ENCODE measurements at places on chromosomes 3 and 15.

DNA sequence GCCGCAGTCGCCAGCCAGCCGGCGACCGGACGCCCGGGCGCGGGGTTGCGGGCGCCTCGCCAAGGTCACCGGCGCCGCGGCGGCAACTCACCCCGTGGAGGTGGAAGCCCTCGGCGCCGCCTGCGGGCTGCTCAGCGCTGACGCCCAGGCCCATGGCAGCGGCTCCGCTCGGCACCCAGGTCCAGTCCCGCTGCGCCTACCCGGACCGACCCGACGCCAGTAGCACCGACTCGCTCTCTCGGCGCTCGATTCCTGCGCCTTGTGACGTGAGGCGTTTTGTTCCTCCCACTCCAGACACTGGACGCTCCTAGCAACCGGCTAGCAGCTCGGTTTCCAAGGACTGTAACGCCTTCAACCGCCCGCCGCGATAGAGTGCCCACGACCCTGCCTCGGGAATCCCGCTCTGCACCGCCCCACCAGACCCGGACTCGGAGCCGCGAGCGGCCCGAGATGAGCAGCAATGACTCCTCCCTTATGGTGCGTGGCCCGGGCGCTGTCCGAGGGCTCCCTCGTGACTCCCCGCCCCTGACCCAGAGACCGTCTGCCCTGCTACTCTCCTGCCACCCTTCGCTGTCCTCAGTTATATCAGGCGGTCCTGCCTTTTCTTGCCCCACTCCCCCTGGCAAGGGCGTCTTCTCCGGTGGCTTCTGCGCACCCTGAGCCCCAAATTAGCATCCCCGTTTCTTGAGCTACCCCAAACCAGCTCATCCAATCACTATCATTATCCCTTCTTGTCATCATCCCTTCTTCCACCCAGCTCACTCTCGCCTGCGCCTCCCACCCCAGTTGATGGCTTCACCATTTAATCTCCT lies at the start of the genes GORASP1 and TTC21A:
Gene GORASP1, minus strand, starts transcription at position 240 of the 812 bp plus-strand sequence. Its CDS starts 86 bp downstream, at position 154.
Gene TTC21A, plus strand, starts transcription at position 293 of the 812 bp plus-strand sequence. Its CDS starts 158 bp downstream, at position 451.
- DNase-seq = peak; percentile 75

DNA sequence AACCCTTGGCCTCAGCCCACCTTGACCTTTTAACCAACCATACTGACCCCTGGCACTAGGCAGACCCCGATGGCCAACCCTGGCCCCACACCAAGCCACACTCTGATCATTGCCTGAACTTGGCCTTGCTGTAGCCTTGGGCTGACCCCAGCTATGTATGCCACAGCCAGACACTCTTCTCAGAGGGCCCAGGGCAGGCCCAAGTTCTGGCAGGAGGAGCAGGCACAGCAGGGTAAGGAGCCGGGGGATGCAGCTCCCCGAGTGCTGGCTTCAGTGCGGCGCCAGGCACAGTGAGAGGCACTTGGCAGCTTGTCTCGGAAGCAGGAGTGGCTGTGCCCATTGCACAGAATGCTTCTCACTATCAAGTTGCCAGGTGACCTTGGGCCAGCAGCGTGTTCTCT lies 22.3 kb downstream of the PRR20G start:
- no peak for DNase-seq

GRCh38 chr15:40782609-40783227 lies 12.9 kb downstream of the C15orf62 start:
- peak; percentile 75 for DNase-seq

GRCh38 chr3:60909526-60909925 lies 341.7 kb downstream of the FHIT start:
- DNase-seq = no peak

DNA sequence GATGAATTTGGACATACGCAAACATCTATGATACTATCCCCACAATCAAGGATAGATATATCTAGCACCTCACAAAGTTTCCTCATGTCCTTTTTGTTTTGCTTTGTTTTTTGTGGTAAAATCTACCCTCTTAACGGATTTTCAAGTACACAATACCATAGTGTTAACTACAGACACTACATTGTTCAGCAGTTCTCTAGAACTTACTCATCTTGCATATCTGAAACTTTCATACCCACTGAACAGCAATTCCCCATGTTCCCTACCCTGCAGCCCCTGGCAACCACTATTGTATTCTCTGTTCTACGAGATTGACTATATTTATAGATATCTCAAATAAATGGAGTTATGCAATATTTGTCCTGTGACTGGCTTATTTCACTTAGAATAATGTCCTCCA lies 58.1 kb upstream of the TJP1 start:
- peak; percentile 0 for DNase-seq

DNA sequence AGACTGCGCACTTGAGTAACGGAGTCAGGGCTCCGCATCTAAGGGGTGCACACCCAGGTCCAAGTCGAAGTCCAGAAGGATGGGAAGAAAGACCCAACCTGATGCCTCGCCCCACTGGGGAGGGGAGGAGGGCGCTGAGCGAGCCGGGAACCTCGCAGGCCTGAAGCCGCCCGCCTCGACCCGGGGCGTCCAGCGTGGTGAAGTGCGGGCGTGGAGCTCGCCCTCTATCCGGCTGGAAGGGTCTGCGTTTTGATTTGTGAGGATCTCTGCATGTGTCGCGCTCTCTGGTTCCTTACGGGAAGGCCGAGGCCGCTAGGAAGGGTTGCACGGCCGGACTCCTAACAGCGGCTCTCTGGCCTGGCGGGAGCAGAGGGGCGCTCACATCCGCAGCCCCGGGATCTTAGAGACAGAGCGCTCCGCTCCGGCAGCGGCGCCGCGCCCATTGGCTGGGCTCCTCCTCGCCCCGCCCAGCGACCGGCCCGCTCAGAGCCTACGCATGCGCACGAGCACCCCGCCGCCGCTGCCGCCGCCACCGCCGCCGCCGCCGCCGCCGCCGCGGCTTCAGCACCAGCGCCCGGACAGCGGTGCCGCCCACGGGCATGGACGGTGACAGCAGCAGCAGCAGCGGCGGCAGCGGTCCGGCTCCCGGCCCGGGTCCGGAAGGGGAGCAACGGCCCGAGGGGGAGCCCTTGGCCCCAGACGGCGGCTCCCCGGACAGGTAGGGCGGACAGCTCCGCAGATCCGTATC lies at the start of gene DISP2:
Gene DISP2, plus strand, starts transcription at position 497 of the 748 bp plus-strand sequence. Its CDS starts 103 bp downstream, at position 600.
- DNase-seq = peak; percentile 86

GRCh38 chr15:68691705-68692104 lies 112.9 kb downstream of the CORO2B start:
- DNase-seq = no peak

- no peak for DNase-seq
These were observed 161.9 kb upstream of the ATP11B start for GRCh38 chr3:182631183-182632076.

GRCh38 chr3:52221563-52222318 lies 3.7 kb downstream of the TLR9 start:
- peak; percentile 57 for DNase-seq

DNA sequence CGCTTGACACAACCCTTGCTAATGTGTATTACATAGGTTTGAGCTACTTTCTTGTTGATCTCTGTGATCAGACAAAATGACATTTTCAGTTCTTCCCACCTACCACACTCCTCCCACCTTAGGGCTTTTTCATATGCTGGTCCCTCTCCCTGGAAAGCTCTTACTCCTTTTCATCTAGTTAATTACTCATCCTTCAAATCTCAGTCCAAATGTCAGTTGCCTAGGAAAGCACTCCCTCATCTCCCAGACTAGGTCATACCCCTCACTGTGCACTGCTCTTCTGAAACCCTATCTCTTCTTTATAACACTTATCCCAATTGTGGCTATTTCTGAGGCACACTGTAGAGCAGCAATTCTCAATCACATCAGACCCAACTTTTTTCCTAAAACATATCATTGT lies 7.3 kb downstream of the ZNF106 start:
- DNase-seq = no peak

DNA sequence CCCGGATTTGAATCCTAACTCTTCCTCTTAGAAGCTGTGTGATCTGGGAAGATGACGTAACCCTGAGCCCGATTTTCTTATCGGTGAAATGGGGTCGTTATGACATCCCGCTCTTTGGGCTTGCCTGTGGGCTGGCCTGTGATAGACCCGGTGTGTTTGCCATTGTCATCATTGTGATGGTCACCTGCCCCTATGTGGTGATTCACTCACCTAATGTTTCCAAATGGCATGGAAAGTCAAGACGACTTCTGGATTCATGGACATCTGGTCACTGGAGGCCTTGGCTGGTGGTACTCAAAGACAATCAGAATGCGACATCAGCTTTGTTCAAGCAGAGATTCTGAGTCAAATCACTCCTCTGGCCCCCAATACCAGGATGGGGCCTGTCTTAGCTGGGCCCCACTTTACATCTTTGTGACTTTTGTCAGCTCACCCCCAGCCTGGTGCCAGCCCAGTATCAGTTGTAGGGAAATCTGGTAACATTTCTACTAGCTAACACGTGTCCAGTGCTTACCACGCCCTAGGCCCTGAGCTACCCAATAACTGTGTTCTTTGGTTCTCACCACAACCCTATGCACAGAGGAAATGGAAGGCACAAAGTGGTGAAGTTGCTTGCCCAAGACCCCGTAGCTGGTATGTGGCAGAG lies 2.8 kb downstream of the TMEM43 start:
- DNase-seq = no peak

DNA sequence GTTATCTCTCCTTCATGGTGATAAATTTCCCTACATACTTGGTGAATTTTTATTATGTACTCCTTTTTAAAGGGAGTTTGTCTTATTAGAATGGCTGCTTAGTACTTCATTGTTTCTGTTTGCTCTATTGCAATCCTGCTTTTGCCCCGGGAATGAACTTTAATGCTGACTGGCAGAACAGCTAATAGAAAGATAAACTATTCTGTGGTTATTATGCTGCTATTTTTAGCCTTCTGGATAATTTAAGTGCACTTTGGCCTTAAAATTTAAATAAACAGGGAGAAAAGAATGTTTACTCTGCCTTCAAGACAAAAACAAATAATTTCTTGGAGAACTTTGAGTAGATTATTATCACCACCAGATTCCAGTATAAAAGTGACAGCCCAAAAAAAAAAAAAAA lies 413.8 kb upstream of the CCDC54 start:
- DNase-seq = no peak

DNA sequence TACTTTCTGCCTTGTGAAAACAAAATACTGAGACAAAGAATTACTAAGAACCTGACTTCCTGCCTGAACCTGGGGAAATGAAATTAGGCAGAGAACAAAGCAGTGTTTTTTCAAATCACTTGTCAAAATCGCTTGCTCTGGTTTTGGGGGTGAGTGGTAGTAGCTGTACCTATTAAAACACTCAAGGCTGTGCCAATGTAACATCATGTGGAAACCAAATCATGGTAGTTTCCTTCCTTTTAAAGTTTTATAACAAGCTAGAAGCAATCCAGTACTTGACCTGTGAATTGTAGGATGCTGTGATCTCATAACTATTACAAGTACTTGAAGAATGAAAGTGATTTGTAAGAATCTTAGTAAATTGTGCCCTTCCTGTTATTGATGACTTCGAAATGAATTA lies 6.7 kb downstream of the CMTM8 start:
- peak; percentile 24 for DNase-seq

- DNase-seq = no peak
These were observed 346.9 kb downstream of the NLGN1 start for GRCh38 chr3:173744479-173744878.

- DNase-seq = peak; percentile 94
These were observed 32.8 kb downstream of the AKAP13 start for GRCh38 chr15:85412956-85413854.

- no peak for DNase-seq
These were observed 9.9 kb downstream of the AP3B2 start for GRCh38 chr15:82699726-82700125.

DNA sequence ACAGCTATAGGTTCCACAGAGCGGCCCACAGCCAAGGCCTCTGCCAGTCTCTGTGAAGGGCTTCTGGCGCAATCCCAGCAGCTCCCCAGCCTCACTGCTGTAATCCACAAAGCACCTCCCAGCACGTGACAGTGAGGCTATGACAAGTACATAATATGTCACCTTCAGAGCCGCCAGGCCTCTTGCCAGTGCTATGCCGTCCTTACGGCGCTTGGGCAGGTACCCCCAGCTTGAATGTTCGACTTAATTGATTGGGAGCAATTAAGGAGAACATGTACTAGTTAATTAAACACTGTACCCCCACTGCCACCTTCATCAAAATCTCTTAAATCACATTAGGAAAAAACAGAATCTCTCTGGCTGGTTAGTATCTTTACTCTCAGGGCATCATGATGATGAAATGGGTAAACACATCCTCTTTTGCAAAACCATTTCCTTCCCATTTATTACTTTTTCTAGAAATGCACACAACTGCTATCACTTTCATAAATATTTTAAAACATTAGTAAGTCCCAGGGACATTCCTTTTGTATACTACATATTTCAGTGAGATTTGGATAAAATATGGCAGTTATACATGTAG lies 169.9 kb downstream of the XXYLT1 start:
- no peak for DNase-seq

DNA sequence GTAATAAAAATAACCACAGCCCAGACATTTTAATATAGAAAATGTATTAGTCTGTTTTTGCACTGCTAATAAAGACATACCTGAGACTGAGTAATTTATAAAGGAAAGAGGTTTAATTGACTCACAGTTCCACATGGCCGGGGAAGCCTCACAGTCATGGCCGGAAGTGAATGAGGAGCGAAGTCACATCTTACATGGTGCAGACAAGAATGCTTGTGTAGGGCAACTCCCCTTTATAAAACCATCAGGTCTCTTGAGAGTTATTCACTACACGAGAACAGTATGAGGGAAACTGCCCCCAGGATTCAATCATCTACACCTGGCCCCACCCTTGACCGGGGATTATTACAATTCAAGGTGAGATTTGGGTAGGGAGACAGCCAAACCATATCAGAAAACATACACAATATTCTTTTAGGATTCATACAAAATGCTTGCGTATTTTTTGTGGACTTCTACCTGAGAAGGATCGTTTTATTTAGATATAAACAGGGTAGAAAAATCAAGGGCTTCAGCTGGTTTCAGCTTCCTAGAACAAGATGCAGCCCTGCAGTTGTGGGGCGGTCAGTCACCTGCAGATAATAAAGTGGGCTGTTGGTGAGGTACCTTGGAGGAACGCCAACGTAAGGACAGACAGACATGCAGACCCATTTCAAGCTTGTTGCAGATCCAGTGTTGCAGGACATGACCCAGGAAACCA lies 101.9 kb downstream of the TNIK start:
- DNase-seq = no peak

DNA sequence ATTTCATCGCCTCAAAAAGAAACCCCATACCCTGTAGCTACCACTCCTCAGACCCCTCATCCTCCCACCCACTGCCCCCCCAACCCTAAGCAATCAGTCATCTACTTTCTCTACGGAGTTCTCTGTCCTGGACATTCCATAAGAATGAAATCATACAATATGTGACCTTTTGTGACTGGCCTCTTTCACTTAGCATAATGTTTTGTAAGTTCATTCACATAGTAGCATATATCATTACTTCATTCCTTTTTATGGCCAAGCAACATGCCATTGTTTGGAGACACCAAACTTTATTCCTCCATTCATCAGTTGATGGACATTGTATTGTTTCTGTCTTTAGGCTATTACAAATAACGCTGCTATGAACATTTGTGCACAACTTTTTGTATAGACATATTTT lies 64.2 kb downstream of the TNIK start:
- no peak for DNase-seq

DNA sequence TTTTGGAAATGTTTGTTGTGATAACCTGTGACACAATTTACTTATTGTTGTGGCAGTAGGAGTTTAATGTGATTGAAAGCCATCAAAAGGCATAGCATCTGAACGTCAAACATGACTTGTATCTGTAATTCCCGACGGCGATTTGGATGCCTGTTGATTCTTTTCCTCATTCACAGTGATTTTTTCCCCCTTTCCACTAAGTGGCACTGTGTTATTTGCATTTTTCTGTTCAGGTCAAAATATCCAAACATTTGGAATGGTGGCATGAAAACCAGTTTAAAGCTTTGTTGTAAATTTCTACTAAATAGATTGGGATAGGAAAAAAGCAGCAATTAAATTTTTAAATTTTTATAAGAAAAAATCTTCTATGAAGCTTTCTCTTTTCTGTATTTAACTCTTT lies 259.9 kb upstream of the KCNH8 start:
- DNase-seq = no peak

Data from activated CD4-positive, alpha-beta T cell treated with anti-CD3 and anti-CD28 coated beads, Interleukin-2, amount 50 U/mL, for 16 hours (primary cell).